ENCODE measurements at places on chromosomes 3 and 15. TPM values are rescaled to one million over a fixed set of nuclear protein-coding genes. Genes with fewer than 3 reads are reported as not detected.
A peak's percentile ranks its signal among the peaks of the same experiment; 100 is the strongest.

GRCh38 chr3:171809611-171809860 is 747 bp downstream of the PLD1 start:
- DNase-seq, result no peak

GRCh38 chr3:179069762-179070390 is 1.7 kb downstream of the ZMAT3 start:
- no peak for DNase-seq

DNA sequence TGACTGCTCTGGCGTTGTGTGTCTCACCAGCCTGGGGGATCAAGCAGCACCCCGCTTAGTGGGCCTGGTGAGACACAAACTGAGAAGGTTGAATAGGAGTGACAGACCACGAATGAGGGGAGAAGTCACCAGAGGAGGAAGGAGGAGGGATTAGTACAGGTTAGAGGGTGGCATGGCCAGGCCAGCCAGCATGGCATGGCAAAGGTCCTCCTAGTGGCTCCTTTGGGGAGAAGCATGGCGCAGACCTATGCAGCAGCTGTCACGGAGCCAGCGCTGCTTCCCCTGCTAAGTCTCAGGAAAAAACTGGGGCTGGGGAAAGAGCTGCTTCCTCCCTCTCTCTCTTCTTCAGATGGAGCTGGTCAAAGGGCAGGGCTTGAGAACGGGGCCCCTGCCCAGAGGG is 48.6 kb downstream of the ZDHHC3 start:
- no peak for DNase-seq

- no peak for DNase-seq
These were observed 146.3 kb upstream of the LMCD1 start for GRCh38 chr3:8355346-8355745.

Gene TF
- 0.67 TPM for total RNA-seq

- peak; percentile 77 for DNase-seq
These were observed 151.0 kb downstream of the MBNL1 start for GRCh38 chr3:152419748-152420147.

- no peak for DNase-seq
These were observed 98.2 kb downstream of the NR2F2 start for GRCh38 chr15:96428742-96429141.

Gene GP9
- not detected for total RNA-seq

DNA sequence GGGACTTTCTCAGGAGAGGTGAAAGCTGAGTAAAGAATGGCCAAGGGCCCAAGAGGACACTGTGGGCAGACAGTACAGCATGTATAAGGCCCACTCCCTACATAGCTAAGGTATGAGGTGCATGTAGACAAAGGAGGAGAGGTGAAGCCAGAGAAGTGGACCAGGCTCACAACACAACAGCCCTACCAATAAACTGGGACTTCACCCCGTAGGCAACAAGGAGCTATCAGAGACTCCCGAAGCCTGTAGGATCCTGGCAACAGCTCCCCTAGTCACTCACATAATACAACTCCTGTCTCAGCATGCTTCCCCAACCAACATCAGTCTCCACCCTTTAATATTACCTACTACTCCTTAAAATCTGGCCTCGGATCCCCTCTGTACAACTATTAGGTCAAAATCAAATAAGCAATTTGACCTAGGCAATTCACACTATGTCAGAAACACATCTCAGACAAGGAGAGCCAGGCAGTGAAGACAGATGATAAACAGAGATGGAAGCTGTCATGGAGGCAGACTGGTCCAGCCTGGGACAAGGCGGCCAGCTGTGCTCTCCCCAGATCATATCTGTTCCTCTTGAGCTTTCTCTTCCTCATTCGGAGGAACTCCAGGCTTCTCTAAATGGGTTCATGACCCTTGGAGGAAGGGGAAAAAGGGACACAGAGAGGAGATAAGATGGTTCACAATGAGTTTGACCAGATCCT is 1.4 kb downstream of the XXYLT1 start:
- DNase-seq, result no peak

Gene LXN
- 8.1 TPM for total RNA-seq

DNA sequence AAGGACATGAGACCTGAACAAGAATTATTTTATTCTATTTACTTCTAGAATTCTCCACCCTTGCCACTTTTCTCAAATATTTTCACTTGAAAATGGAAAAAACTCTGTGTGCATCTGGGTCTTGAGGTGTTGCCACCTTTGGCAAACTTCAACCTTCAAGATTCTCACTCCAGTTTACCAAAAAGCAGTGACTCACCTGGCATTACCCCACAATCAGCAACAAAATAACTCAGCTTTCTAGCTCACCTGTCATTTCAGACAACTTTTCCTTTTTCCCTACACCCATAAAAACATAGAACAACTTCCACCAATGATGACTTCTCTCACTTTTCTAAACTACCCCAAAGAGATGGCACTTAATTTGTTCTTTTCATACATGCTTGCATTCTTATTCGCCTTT is 115.8 kb downstream of the DUT start:
- no peak for DNase-seq

- DNase-seq, result no peak
These were observed 525.5 kb upstream of the RGMA start for GRCh38 chr15:93614386-93615104.

Gene SLC4A7
- 62.3 TPM for total RNA-seq

DNA sequence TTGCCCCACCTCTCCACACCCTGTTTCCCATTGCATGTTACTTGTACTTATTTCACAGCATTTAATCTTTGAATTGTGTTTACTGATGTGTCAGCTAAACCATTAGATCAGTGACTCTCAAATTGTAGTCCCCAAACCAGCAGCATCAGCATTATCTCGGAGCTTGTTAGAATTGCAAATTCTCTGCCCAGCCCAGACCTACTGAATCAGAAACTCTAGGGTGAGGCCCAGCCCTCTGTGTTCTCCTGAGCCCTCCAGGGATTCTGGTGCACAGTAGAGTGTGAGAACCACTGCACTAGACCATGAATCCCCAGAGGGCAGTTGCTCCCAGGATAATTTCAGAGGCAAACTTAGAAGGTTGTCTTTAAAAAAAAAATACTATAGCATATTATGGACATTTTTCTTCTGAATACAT is 13.0 kb downstream of the PLD1 start:
- no peak for DNase-seq
